ENCODE measurements at places on chromosomes 2 and 18.

GRCh38 chr18:60568220-60568619, 195.6 kb upstream of the MC4R start:
- DNase-seq = no peak

DNA sequence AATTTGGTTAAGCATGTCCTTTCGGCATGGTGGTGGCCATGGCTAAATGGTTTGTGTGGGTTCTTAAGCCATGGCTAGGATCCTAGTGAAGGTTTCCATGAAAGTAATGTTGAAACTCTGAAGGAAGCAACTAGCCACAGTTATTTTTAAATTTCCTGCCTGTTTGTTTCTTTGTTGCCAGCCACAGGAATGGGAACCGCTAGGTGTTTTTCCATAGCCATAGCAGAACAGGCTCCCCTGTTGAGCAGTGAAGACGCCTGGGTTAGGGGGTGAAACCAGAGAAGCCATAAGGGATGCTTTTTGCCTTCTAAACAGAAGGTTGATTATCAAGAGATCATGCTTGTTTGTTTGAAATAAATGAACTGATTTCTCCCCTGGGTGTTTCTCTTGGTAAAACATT, 60.1 kb upstream of the CHMP1B start:
- DNase-seq = no peak

GRCh38 chr2:99936065-99936464, 206.3 kb downstream of the AFF3 start:
- no peak for DNase-seq

DNA sequence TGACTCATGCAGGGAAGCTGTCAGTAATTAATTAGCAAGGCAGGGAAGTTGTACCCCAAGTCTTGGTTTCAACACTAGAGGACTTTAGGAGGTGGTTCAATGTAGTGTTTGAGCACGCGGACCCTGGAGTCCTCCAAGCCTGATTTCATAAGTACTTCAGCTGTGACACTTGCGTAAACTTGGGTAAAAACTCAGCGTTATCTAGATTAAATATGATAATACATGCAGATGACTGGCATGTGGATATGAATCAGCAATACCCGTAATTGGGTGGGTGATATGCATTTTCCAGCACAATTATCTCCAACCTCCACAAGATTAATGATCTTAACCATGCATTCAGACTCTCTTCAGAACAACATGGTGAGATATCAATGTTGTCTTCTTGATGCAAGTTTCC, 5.2 kb downstream of the UGT1A7 start:
- no peak for DNase-seq

DNA sequence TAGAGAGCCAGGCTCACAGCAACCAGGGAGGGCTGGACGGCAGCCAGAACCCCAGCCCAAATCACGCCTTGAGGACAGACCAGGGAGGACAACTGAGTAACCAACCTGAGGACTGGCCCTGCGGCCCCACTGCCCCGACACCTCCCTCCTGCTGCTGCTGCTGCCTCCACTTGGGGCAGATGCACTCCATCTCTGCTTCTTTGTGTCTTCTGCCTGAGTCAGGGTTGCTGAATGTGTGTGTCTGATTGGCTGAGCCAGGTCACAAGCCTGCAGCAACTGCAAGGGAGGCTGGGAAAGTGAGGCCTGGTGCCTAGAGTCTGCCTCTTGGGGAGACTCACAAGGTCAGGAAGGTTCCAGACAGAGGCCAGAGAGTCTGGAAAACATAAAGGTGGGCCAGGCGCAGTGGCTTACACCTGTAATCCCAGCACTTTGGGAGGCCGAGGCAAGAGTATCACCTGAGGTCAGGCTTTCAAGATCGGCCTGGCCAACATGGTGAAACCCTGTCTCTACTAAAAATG, 83.4 kb downstream of the ZFP36L2 start:
- peak; percentile 54 for DNase-seq

DNA sequence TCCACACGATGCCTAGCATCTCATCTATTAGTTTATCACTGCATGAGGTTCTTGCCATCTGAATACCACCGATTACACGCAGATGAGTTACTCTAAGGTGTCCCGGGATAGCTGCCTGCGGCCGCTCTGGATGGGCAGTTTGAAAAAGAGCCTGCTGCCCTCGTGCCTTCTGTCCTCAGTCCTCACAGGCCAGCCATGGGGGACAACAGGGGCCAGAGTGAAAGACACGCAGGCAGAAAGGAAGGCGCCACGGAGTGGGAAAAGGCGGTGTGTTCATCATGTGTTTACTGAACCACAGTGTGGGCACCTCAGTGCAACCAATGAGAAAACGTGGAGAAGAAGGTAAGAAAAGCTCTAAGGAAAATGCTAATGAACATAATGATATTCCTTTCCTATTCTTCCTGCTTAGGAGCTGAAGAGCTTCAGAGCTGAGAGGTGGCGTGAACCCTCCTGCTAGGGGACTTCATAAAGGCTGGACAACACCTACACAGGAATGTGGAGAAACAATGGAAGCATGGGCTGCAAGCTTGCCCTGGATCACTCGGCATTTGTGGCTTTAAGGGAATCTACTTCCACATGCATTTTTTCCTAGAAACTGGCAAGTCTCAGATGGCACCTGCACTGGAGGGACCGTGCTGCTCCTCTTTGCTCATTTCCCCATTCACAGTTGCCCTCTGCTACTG, 50.9 kb downstream of the CABYR start:
- DNase-seq = no peak

- no peak for DNase-seq
Measured at GRCh38 chr2:169388161-169388560, 25.8 kb upstream of the LRP2 start.

- no peak for DNase-seq
Measured at GRCh38 chr18:56659111-56659510, 8.0 kb downstream of the WDR7 start.

DNA sequence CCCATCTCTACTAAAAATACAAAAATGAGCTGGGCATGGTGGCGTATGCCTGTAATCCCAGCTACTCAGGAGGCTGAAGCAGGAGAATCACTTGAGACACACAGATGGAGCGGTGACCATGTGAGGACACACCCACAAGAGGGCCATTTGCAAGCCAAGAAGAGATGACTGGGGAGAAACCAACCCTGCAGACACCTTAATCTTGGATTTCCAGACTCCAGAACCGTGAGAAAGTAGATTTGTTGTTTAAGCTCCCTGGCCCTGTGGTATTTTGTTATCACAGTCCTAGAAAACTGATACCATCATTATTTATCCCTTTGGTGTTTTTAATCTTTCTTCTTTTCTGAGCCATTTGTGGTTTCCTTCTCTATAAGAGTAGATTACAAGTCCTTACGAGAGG, 88.6 kb upstream of the ID2 start:
- DNase-seq = no peak

GRCh38 chr18:21181766-21182165, 60.3 kb upstream of the GREB1L start:
- no peak for DNase-seq

DNA sequence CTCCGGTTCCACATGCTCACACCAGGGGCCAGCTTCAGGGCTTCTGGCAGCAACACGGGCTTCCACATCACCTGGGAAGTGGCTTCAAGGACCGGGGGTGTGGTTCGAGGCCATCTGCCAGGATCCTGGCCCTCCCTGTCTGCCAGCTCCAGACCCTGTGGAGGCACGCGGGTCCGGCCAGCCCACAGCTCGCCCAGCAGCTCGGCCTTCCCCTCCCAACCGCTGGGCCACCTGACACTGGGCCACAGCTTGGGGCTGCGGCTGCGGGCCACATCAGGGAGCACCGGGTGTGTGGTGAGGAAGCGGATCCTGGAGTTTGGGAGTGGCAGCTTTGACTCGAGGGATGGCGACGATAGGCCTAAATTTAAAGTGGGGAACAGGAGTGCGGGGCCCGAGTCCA, 7.0 kb downstream of the C2orf81 start:
- no peak for DNase-seq

- no peak for DNase-seq
Measured at GRCh38 chr2:190707726-190708125, 58.8 kb downstream of the NAB1 start.

DNA sequence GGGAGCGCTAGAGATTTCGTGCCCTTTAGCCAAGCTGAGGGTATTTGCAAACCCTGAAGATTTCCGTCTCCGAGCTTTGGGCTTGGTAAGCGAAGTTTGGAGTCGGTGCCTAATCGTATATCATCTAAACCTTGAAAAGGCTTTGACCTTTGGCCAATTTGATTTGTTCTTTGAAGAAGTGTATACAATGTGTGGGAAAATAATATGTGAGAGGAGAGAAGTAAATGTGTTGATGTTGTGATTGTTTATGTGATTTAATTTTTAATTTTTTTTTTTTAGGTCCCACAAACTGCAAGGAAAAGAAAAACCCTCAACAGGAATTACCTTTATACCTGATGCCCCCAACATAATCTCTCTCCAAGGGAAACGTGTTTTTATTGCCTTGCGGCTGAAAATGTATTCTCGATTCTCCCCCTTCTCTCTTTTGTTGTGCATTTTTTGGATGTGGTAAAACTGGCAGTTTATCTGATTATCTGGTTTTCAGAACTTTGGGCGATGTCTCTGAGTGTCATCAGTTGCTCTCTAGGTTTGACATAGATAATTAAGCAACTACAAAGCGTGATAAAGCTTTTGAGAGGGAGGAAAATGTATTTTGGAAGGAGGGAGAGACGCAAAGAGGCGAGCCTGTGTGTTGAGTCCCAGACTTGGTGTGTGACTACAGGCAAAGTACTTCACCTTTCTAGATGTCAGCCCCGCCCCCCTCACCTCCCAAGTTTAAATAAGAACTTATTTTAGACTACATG, 912 bp upstream of the FBXO11 start:
- DNase-seq = peak; percentile 78

DNA sequence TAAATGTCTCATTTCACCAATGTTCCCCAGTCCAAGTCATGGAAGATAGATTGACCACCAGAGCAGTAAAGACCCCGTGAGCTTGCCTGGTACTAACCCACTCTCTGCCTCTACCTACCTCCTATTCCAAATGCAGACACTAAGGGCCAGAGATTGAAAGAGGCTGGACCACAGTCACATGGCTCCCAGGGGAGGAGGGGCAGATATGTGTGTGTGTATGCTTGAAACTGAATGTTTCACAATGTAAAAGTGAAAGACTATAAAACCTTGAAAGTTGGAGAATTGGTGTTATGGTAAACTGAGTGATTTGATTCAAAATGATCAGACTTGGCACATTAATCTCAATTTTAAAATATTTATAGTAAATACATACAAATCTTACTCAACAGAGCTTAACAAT, 21.7 kb upstream of the KLHL29 start:
- DNase-seq = no peak

DNA sequence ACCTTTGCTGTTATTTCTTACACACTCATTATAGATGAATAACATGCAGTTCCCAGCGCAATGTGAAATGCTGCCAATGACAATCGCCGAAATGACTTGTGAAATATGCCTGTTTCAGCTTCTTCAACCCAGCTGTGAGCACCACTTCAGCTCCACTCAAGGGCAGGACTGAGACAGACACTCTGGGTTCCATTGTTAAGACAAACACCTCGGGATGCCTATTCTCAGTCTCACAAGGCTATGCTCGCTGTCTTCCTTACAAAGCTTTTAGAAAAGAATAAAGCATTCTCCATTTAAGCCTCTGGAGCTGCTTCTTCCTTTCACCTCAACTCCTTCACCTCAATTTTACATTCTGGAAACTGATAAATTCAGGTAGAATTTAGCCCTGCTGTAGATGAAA, 4.2 kb downstream of the CBLN2 start:
- DNase-seq = no peak

Data from CD4-positive, alpha-beta T cell treated with Interleukin-17A for 1 hour (primary cell).